CD4-positive, alpha-beta T cell treated with Interleukin-1 beta for 1 hour (primary cell): ENCODE measurements at places on chromosomes 12 and 14.

- no peak for DNase-seq
Measured at GRCh38 chr12:84702001-84702400, 210.6 kb downstream of the SLC6A15 start.

DNA sequence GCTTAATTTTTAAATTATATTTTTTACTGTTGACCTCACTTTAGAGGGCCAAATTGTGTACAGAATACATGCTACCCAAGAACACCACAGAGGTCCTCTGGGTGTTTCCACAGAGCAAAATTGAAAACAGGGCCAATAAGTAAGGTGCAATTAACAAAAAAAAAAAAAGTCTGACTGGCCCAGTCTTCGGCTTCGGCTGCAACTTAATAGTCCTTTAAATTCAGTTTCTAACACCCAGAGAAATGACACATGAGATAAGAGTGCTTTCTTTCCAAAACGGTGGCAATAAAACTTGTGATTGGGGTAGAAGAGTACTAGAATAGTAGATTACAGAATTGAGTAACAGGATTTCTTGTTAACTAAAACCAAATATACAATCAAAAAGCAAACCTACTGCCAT, 81.3 kb downstream of the MED13L start:
- no peak for DNase-seq

DNA sequence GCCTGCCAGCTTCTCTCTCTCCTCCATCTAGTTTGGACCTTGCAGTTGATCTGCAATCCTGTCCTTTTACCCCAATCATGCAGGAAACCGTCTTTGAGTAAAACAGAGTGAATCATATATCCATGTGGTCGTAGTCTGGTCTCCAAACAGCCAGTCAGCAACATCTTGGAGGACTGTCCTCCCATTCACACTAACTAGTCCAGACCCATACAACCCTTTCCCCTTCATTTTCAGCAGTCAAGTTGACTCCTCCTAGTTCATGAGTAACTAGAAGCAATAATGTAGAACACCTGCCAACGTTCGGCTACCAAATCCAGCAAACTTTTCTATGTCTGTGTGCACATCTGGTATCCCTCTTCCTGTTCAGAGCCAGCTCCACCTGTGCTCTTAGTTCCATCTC, 10.8 kb upstream of the BIN2 start:
- no peak for DNase-seq

- no peak for DNase-seq
Measured at GRCh38 chr12:31005944-31006361, 67.7 kb upstream of the DDX11 start.

DNA sequence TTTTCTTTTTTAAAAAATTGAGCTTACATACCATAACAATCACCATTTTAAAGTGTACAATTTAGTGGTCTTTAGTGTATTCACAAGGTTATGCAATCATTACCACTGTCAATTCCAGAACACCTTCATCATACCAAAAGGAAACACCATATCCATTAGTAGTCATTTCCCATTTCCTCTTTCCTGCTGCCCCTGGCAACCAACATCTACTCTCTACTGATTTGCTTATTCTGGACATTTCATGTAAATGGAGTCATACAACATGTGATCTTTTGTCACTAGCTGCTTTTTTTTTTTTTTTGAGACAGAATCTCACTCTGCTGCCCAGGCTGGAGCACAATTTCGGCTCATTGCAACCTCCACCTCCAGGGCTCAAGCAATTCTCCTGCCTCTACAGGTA, 66.8 kb upstream of the CFL2 start:
- no peak for DNase-seq

GRCh38 chr12:120488057-120488640, 7.8 kb upstream of the DYNLL1 start:
- no peak for DNase-seq

DNA sequence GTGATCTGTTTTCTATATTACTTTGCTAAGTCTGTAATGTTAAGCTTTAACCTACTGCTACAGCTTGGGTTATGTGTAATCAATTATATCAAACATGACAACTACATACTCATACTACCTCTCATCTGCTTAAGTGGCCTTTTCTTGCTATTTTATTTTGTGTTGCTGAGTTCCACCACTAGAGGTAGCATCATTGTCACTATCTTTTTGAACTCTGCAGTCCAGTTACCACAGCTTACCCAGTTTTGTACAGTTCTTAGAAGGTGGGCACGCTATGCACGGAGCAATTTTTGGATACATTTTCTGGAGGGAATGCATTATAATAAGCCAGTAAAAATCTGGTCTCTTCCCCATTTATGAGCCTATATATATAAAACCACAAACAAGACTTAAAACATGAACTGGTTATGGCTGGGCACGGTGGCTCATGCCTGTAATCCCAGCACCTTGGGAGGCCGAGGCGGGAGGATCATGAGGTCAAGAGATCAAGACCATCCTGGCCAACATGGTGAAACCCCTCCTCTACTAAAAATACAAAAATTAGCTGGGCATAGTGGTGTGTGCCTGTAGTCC, 48.5 kb downstream of the SAV1 start:
- peak; percentile 15 for DNase-seq

DNA sequence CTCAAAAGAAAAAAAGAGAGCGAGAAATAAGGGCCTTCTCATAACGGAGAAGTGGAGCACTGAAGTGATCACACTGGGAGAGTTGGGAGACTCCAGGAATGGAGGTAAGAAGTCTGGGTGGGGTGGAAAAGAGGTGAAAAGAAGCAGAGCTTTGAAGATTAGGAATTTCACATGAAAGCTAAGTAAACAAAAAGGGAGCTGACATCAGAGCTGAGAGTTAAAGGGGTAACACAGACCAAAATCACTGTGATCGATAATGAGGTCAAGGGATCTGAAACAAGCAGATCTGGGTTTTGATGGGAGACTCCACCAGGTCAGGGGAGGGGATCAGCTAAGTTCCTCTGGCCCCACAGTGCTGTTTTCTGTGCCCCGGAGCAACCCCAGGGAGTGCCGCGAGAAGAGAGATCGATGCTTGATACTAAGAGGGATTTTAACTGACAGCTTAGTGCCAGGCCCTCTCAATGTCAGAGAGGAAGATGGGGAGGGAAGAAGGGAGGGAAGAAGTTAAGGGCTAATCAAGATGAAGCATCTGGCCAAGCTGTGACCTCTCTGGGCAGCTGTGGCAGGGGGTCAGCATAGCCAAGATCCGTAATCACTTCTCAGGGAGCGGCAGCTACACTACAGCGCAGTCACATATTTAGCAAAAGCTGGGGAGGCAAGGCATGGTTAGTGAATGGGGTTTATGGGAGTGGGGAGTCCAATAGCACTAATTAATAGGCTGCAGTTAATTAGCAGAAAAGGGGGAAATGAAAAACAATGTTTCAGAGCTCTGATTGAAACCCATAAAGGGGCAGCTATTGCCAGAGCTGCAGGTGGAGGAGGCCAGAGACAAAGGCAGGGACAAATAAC, 8.0 kb downstream of the AQP6 start:
- DNase-seq: no peak

DNA sequence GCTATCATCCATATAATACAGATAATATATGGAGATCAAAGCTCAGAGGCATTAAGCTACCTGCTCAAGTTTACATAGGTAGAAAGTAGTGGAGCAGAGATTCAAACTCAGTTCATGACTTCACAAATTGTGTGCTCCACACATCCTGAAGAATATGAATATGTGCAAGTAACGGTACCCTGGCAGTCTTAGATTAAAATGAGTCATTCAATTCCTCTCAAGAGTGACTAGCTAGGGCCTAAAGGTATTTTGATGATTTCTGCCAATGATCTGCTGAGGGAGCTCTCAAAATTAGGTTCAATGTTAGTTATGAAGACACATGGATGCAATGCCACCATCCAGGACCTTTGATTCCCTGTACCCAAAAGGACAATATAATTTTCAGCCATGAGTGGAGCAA, 58.9 kb downstream of the GRIP1 start:
- DNase-seq: no peak

- DNase-seq: no peak
Measured at GRCh38 chr12:92608151-92609091, 94.4 kb upstream of the PLEKHG7 start.

GRCh38 chr14:72552236-72552635, 341.7 kb downstream of the DPF3 start:
- DNase-seq: no peak

DNA sequence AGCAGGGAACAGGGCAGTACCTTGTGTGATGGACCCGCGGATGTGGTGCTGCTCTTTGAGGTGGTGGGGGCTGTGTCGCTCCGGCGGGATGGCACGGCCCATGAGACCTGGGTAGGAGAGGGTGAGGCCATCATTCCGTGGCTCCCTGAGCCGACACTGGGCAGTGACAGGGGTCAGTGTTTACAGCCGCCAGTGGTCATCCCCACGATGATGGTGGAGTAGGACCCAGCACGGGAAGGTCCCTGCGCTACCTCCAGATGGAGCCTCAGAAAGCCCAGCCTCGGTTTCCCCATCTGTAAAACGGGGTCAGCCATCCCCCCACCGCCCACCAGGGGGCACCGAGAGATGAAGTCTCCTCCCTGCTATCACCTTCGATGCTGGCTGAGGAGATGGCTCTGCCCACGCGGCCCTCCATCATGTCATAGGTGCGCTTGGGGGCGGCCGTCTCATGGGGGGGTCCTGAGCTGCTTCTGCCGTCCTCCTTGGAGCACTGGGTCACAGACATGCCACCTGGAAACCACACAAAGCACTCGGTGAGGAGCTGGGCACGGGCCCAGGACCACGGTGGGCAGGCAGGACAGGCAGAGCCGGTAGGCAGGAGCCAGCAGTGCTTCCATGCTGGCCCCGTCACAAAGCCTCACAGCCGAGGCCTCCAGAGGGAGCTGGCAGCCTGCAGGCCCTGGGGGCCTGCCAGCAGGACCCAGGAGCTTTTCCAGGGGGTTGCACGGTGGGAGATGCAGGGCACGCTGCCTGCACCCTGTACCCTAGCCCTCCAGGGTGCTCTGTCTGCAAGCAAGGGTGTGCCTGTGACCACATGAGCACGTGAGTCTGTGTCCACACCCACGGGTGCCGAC, 53.1 kb downstream of the RFLNA start:
- DNase-seq: peak; percentile 4

GRCh38 chr14:77018785-77019184, 9.7 kb downstream of the IRF2BPL start:
- no peak for DNase-seq

DNA sequence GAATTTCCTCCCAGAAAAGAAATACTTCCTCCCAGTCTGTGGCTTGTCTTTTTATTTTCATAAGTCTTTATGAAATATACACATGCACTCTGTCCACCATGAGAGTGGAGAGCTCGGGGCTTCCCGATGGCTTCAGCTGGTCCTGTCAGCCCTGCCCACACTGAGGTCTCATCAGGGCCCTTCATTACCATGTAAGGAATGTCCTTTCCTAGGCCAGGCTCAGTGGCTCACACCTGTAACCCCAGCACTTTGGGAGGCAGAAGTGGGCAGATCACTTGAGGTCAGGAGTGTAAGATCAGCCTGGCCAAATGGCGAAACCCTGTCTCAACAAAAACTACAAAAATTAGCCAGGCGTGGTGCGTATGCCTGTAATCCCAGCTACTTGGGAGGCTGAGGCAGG, 77.0 kb downstream of the CPSF2 start:
- no peak for DNase-seq

GRCh38 chr12:14949631-14950030, 11.3 kb upstream of the ERP27 start:
- DNase-seq: peak; percentile 42

DNA sequence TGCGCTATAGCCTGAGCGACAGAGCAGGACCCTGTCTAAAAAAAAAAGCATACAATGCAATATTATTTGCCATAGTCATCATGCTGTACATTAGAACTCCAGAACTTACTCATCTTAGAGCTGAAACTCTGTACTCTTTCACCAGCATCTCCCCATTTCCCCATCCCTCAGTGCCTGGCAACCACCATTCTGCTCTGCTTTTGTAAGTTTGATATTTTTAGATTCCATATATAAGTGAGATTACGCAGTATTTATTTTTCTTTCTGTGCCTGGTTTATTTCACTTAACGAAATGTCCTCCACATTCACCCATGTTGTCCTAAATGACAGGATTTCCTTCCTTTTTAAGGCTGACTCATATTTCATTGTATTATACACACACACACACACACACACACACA, 121.8 kb downstream of the BBS10 start:
- no peak for DNase-seq

GRCh38 chr14:68148763-68149162, 329.2 kb downstream of the RAD51B start:
- DNase-seq: no peak

DNA sequence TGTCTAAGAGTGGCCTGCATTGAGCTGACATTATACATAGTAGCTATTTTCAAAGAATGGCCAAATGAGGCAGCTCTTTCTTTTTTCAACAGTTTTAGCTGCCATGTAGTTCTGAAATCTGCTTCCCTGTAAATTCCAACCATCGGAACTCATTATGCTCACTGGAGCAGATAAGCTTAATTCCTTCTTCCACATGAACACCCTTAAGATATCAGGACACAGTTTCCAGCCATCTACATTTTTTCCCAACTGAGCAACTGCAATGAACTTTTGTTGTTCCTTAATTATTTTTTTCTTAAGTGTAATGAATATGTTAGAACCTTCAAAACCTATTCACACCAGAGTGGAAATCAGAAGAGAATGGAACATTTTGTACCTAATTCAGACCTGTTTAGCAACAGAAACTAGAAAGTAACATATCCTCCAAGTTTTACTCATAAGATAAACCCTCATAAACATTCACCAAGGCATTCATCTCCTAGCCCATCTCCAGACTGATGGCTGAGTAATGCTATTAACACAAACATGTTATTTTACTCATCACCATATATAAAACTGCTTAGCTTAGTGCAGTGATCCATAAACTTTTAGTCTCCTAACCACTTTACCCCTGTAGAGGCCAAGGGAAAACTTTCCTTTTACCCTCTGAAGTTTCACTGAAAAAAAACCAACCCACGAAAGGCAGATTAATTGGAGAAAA, 296.1 kb upstream of the SYT1 start:
- no peak for DNase-seq

- DNase-seq: no peak
Measured at GRCh38 chr12:76470028-76470939, 89.3 kb downstream of the OSBPL8 start.

GRCh38 chr12:19035536-19035935, 94.0 kb upstream of the PLEKHA5 start:
- DNase-seq: no peak

DNA sequence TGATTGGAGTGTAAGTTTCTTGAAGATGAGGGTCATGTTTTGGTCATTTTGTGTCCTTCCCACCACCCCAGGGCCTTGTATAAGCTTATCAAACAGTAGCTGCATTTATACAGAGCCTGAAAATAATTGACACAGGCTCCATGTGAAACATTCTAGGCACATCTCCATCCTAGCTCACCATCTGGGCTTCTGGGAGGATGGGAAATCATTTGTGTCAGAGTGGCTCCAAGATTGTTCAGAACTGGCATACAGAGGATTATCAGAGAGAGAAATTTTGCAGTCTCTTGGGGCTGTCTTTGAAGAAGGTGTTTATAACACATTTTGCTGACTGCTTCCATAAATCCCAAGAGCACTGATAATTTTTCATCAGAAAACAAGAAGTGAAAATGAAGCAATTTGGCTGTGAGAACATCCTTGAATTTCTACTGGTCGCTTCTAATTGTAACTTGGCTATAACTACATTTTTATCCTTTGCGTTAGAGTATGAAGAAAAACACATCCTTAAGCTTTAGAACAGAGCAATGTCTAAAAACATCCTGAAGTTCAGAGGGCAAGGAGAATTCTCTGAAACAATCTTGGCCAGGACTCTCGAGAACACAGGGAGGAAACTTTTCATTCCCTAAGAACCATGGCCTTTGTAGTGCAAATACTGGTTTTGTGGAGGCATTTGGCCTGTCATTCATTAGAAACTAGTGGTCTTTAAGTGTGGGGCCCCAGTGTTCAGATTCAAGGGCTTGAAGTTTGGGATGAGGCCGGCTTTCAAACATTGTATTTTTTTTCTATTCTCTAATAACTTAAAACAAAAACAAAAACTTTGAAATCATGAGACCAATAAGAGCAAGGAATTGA, 151.1 kb downstream of the DACT1 start:
- DNase-seq: no peak
